HepG2 (cell line): ENCODE measurements at places on chromosomes 4 and X. TPM values are rescaled to one million over a fixed set of nuclear protein-coding genes. Genes with fewer than 3 reads are reported as not detected.
A peak's percentile ranks its signal among the peaks of the same experiment; 100 is the strongest.

DNA sequence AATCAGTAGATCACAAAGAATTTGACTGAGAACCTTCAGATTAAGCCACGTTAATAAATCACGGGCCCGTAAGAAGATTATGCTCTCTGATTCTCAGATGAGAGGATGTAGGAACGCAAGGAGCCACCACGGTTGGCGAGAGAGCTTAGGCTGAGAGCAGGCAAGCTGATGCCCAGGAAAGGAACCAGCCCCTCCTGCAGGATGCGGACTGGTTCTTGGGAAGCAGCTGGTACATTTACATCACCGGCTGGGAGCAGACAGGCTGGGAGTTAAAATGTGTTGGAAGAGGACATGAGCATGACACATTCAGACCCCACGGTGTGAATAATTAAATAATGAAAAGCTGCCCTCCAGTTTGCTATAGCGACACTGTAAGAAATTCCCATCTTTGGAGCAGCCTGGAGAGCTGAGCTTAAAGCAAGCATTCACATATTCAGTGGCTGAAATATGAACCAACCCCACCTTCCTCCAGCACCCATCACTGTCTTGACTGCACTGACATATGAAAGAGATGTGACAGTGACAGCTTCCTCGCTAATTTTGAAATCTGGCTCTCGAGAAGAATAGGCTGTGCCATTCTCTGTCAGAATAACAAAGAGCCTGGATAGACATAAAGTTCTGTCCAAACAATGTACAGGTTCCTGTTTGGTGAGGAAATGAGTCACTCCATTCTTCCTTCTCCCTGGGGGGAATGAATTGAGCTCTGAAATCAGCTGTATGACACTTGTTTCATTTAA, 33.1 kb downstream of the LNX1 start:
- H3K4me3 ChIP-seq, result no peak overlapping the region
- no peaks in the 10 kb centered on the region for H3K36me3 ChIP-seq
- DNase-seq, result no peak
- no peaks in the 10 kb centered on the region for H3K27me3 ChIP-seq
- H3K27ac ChIP-seq, result no peak overlapping the region

DNA sequence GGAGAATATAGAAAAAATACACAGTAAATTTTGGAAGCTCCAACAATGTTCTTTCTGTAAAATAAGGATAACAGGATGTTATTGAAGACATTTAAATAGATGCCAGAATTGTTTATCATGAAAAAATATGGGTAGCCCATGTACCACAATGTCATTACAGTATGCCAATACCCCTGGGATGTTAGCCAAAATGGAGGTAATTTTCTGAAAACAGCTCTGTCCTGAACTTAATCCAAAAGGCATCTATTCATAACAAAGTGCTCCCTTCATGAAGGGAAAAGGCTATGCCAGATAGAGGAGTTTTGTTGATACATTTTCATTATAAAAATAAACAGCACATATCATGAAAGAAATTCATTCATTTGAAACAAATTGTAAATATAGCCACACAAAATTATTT, 1902.6 kb upstream of the AGA start:
- no peak overlapping the region for H3K4me3 ChIP-seq
- no peak overlapping the region for H3K27ac ChIP-seq
- no peaks in the 10 kb centered on the region for H3K27me3 ChIP-seq
- no peaks in the 10 kb centered on the region for H3K4me1 ChIP-seq

The ZNF732 gene
- total RNA-seq, result not detected in 2 replicates

GRCh38 chr4:108001540-108002135, 11.9 kb downstream of the HADH start:
- H3K4me1 ChIP-seq, result peaks cover 24% of the 10 kb centered on the region
- no peak overlapping the region for H3K4me3 ChIP-seq
- H3K27ac ChIP-seq, result no peak overlapping the region
- H3K27me3 ChIP-seq, result no peaks in the 10 kb centered on the region
- no peak for DNase-seq

The SATL1 gene
- not detected in 2 replicates for total RNA-seq

DNA sequence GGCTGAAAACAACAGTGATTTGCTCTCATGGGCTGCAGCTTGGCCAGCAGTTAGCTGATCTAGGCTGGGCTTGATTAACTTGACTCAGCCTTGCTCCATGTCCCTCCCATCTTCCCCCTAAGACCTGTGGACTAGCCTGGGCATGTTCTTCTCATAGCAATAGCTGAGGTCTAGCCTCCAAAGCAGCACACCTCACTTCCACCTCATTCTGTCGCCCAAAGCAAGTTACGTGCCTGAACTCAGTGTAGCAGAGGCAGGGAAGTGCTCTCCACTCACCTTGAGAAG, 62.2 kb downstream of the EVC start:
- DNase-seq, result no peak
- H3K4me3 ChIP-seq, result no peak overlapping the region
- no peaks in the 10 kb centered on the region for H3K4me1 ChIP-seq
- no peaks in the 10 kb centered on the region for H3K36me3 ChIP-seq
- H3K27me3 ChIP-seq, result no peaks in the 10 kb centered on the region
- H3K27ac ChIP-seq, result no peak overlapping the region

DNA sequence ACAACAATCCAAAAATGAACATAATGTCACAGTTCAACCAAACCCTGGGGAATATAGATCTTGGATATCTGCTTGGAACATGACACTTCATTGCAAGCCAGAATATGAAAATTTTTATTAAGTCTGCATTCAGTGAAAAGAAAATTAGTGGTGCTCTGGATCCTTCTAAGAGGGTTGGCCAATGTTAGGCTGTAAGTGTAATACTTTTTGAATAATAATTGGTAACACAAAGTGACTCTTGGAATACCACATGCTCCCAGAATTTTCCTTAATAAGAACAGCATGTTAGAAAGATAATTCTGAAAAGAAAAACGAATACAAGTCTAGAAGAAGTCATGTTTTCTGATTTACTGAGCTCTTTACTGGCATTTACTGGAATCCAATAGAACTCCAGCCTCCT, 175.8 kb downstream of the RASL11B start:
- no peaks in the 10 kb centered on the region for H3K27me3 ChIP-seq
- H3K4me1 ChIP-seq, result no peaks in the 10 kb centered on the region
- H3K36me3 ChIP-seq, result no peaks in the 10 kb centered on the region
- no peak overlapping the region for H3K27ac ChIP-seq
- no peak for DNase-seq

DNA sequence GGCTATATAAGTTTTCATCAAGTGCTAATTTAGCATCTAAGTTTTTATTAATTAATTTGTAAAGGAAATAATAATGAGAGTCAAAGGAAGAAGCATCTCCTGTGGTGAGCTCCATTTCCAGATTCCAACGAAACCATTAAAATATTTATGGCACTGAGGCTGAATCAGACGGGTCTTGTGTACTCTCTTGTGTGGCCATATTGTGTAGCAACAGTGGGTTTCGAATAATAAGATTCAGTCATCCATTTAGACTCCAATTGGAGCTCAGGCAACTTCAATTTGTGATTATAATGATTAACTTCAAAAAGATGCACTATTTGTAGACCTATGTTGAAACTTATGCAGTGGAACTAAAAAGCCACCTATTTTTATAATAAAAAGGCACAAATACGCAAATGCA, 82.4 kb downstream of the SNCA start:
- no peak for DNase-seq
- H3K4me1 ChIP-seq, result no peaks in the 10 kb centered on the region
- H3K4me3 ChIP-seq, result no peak overlapping the region
- no peaks in the 10 kb centered on the region for H3K27me3 ChIP-seq

The SPANXN4 gene
- total RNA-seq, result not detected in 2 replicates

DNA sequence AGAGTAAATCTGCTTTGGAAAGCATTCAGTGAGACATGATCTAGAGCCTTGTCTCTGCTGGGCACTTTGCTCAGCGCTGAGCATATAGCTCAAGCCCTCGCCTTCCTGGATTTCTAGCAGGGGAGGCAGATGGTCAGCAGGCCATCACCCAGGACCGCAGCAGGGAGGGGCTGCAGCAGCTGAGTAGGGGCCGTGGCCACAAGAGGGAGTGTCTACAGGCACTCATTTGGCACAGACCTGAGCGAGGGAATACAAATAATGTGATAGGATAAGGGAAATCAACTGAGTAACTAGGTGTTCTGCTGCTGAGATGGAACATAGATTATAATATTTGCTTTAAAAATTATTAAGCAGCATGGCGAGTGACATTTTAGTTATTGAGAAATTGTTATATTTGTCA, 30.2 kb downstream of the OFD1 start:
- H3K4me3 ChIP-seq, result no peak overlapping the region
- no peaks in the 10 kb centered on the region for H3K27me3 ChIP-seq
- no peak overlapping the region for H3K27ac ChIP-seq
- peaks cover 28% of the 10 kb centered on the region; the same call in 1 of the 3 replicates for H3K36me3 ChIP-seq
- peak; percentile 1 for DNase-seq

- DNase-seq, result no peak
- H3K27ac ChIP-seq, result no peak overlapping the region
Observed at GRCh38 chrX:134013092-134013497, 27.7 kb upstream of the GPC3 start.

DNA sequence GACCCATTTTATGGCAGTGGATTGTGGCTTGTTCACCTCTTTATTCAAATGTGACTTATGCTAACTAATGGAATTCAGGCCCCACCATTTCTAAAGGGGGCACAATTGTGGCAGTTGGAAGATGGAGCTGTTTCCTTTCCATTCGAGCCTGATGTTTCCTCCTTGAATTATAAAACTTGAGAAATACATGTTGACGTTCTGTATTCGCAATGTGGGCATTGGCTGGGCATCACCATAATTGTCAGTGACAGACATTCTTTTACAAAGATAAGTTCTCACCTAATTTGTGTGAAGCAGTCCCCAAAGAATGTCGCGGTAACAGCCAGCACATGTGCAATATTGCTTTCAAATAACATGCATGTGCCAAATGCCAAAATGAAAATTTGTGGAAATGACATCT, 1070.2 kb upstream of the TENM3 start:
- H3K4me1 ChIP-seq, result no peaks in the 10 kb centered on the region
- no peak overlapping the region for H3K27ac ChIP-seq
- no peaks in the 10 kb centered on the region for H3K27me3 ChIP-seq
- no peaks in the 10 kb centered on the region for H3K36me3 ChIP-seq

The MTNR1A gene
- not detected in 2 replicates for total RNA-seq

The GAGE10 gene
- total RNA-seq, result not detected in 2 replicates

The UTP3 gene
- 19.5 and 27.5 TPM in 2 replicates for total RNA-seq

- peaks cover 66% of the 10 kb centered on the region for H3K4me1 ChIP-seq
- no peaks in the 10 kb centered on the region for H3K36me3 ChIP-seq
- no peak overlapping the region for H3K4me3 ChIP-seq
- H3K27ac ChIP-seq, result no peak overlapping the region
Observed at GRCh38 chrX:19724409-19724808, 163.0 kb downstream of the SH3KBP1 start.

DNA sequence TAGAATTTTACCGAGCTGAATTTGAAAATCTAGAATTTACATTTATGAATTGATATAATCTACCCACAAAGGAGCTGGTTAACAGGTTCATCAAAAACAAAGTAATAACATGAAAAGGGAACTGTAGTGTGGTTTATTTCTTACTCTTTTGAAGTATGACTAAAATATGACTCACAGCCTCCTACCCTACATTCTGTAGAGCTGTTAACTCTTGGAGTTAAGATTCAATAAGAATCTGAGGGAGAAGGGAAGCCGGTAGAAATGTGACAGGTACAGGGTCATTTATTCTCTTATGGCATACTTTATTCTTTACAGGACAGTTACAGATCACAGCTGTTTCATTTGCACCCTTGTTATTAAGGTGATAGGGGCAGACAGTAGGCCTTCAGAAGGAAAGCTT, 132.2 kb upstream of the FAM47B start:
- no peaks in the 10 kb centered on the region for H3K36me3 ChIP-seq
- H3K27me3 ChIP-seq, result no peaks in the 10 kb centered on the region
- H3K4me3 ChIP-seq, result no peak overlapping the region
- no peak overlapping the region for H3K27ac ChIP-seq

DNA sequence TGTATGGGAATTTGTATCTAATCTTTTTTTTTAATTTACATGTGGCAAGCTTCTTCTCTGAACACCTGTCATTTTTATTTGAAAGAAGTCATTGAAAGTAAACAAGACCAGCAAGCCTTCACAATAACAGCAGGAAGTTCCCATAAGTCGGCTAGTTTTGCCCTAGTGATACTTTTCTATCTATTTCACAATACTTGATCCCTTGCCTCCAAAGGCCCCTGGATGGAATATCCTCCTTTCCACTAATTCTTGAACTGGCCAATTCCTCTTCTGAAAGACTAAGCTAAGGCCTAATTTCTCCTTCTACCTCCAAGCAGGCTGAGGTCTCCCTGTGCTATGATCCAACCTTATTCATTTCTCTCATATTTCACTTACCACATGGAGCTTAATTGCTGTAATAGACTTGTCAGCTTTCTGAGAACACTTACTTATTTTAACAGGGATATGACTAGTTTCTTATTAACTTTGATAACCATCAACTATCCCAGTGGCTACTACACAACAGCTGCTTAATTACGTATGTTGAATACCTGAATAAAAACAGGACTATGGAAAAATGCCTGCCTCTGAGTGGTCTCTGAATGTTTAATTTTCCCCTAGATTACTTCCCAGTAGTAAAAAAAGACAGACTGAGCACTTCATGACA, 194.2 kb downstream of the MAD2L1 start:
- no peaks in the 10 kb centered on the region for H3K4me1 ChIP-seq
- no peaks in the 10 kb centered on the region for H3K36me3 ChIP-seq
- H3K27ac ChIP-seq, result no peak overlapping the region
- no peaks in the 10 kb centered on the region for H3K27me3 ChIP-seq

DNA sequence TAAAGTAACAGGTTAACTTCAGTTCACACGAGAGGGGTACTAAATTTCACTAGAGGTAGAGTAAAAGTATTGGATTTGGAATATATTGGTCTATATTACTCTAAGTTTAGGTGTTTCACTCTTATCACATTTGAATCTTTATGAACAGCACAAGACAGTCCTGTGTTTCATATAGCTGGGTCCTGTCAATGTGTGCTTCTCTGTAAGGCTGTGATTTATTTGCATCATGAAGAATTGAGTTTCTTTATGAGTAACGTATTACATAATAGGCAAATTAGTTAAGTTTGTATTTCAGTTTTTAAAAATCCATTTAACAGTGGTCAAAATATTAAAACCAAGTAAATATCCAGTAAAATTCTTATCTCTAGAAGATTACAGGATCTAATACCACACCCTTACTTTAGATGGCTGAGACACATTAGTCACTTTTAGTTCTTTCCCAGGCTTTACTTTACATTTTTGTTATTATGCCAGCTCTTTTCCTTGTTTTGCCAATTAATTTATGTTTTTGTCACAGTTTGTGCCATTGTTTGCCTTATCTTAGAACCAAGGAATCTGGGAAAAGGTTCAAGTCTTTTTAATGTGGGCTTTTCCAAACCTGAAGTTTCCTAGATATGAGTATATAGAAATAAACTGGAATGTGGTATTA, 32.1 kb downstream of the NUDT6 start:
- H3K4me1 ChIP-seq, result no peaks in the 10 kb centered on the region
- H3K4me3 ChIP-seq, result no peak overlapping the region
- H3K27ac ChIP-seq, result no peak overlapping the region
- H3K36me3 ChIP-seq, result 0 out of 3 replicates have a peak, but pooled peaks cover 7% of the 10 kb centered on the region

- no peak overlapping the region for H3K4me3 ChIP-seq
- DNase-seq, result no peak
- H3K36me3 ChIP-seq, result no peaks in the 10 kb centered on the region
- no peaks in the 10 kb centered on the region for H3K4me1 ChIP-seq
- H3K27me3 ChIP-seq, result no peaks in the 10 kb centered on the region
- no peak overlapping the region for H3K27ac ChIP-seq
Observed at GRCh38 chr4:171031338-171031737, 781.9 kb upstream of the GALNTL6 start.
